ENCODE measurements at places on chromosomes 11 and 22.

DNA sequence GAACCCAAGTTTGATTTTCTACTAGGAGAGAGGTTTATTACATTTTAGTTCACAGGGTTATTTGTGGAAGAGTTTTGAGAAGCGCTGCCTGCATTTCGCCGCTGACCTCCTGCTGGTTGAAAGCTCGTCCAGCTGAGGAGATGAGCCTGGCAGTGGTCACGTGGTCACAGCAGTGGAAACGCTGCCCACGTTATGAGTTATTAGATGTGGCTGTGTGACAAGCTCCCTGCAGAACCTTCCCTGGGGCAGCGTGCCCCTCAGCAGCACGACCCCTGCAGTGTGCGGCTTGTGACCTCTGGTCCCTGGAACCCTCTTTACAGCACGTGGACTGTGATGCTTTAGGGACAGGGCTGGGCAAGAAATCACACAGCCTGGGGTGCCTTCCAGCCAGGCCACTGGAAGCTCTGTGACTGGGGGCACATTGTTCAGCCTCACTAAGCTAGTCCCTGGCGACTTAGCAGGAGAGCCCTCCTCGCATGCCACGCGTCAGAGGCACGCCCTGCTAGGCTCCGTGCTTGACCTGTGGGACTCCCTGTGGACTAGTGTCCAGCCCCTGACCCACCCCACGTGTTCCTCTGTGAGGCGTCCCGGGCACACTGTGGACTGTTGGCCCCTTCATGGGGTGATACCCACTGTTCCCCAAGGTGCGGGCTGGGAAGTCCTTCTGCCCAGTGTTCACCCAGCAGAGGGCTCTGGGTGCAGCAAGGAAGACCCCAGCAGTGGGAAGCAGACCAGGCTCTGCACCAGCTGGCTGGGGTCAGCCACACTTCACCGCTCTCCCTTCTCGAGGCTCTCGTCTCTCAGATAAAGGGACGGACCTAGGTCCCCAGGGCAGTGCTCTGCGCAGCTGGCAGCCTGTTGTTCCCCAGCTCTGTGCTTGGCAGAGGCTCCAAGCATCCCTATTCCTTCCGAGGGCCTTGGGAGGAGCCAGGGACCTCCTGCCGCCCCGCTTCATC is 349.5 kb downstream of the TBC1D22A start:
- DNase-seq = no peak

GRCh38 chr11:107593951-107594350 is 3.0 kb downstream of the ELMOD1 start:
- no peak for DNase-seq

GRCh38 chr11:49505231-49505630 is 296.8 kb upstream of the FOLH1 start:
- DNase-seq = no peak

DNA sequence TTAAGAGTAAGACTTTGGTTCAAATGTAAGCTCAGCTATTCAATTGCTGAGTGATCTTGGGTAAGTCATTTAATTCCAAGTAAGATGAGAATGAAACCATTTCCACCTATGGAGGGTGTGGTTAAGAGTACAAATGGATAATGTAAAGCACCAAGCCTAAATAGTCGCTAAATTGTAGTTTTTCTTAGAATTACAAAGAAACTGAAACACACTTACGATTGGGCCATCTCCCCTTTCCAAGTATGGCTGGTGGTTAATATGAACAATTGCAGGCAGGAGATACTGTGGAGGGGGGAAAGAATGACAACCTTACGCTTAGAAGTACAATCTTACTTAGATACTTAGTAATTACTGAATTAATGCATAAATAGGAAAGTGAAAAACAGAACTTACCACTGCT is 8.2 kb downstream of the DDX17 start:
- DNase-seq = no peak

DNA sequence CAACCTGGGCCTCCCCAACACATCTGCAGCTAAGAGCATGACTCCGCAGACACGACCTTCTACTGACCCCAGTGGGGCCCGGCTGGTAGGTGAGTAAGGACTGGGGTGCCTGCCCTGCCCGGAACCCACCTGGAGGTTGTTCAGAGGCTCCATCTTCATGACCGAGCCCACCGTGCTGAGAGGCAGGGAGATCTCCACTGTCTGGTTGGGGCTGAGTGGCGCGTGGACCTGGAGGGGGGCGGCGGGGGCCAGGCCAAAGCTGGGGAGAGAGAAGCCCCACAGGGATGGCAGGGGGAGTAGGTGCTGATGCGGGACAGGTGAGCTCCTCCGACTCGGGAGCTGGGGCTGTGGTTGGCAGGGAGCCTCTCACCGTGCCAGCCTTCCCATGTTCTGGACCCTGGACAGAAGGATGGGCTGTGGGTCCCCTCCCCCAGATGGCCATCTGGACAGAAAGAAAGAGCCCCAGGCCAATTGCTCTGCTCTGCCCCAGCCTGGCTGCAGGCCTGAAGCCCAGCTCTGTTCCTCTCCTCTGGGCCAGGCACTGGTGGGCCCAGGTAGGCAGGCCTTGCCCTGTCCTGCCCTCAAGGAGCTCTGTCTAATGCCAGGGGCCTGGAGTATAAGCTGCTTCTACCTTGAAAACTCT is 16.3 kb upstream of the RASL10A start:
- no peak for DNase-seq

- no peak for DNase-seq
Observed at GRCh38 chr22:28223826-28224225, 304.8 kb upstream of the PITPNB start.

GRCh38 chr22:49051491-49052022 is 776.1 kb downstream of the BRD1 start:
- DNase-seq = no peak

DNA sequence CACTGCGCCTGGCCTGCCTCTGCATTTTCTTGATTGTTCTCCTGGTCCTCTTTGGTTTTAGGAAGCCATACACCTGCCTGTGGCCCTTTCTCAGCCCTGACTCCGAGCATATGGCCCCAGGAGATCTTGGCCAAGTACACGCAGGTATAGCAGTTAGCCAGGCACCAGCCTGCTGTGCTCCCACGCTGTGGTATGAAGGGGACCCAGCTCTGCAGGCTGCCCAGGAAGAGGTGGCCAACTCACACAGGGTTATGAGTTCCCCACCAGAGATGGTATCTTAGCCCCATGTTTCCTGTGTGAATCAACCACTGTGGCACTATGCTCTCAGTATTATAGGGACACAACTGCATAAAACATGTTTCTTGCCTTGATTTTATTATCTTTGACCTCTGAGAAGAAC is 31.1 kb downstream of the SGSM3 start:
- DNase-seq = no peak

GRCh38 chr22:36077271-36077670 is 48.6 kb upstream of the RBFOX2 start:
- DNase-seq = peak; percentile 45

DNA sequence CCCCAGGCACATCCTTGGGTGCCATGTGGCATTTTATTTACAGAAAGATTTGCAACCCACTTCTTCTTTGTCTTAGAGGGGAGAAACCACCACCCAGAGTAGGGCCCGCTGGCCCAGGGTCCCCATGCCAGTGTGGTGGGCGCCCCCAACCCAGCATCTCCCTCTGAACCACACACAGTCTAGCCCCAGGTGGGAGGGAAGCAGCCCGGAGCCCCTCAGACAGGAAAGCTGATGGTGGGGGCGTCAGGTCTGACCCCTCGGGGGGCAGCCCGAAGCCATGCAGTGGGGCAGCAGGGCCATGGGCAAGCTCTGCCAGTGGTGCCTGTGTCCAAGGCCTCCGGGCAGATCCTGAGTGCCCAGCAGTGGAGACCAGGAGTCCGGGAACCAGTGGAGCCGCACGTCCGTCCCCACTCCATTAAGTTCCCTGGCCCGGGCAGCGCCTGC is 11.7 kb downstream of the TRPM5 start:
- no peak for DNase-seq

- no peak for DNase-seq
Observed at GRCh38 chr11:64007160-64007628, 21.0 kb downstream of the OTUB1 start.

DNA sequence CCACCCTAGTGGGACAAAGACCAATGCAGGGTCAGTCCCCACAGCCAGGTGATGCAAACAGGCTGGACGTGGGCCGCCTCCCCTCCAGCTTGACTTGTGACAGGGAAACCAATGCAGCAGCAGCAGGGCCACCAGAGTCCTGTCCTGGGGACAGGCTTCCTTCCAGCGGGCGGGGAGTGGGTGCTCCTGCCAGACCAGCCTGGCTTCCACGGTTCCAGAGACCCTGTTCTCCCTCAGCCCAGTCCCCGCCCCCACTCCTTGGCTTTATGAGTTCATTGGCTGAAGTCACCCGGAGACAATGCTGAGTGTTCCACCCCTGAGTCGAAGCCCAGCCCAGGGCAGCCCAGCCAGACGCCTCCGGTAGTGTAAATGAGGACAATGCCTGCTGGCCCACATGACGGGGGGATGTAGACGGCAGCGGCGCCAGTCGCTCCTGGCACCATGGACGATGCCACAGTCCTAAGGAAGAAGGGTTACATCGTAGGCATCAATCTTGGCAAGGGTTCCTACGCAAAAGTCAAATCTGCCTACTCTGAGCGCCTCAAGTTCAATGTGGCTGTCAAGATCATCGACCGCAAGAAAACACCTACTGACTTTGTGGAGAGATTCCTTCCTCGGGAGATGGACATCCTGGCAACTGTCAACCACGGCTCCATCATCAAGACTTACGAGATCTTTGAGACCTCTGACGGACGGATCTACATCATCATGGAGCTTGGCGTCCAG is at the start of gene TSSK2:
Gene TSSK2, plus strand, starts transcription at position 350 of the 726 bp plus-strand sequence. Its CDS starts 92 bp downstream, at position 442.
- no peak for DNase-seq

- DNase-seq = peak; percentile 71
Observed at GRCh38 chr11:48001438-48002021, 21.2 kb downstream of the PTPRJ start.

DNA sequence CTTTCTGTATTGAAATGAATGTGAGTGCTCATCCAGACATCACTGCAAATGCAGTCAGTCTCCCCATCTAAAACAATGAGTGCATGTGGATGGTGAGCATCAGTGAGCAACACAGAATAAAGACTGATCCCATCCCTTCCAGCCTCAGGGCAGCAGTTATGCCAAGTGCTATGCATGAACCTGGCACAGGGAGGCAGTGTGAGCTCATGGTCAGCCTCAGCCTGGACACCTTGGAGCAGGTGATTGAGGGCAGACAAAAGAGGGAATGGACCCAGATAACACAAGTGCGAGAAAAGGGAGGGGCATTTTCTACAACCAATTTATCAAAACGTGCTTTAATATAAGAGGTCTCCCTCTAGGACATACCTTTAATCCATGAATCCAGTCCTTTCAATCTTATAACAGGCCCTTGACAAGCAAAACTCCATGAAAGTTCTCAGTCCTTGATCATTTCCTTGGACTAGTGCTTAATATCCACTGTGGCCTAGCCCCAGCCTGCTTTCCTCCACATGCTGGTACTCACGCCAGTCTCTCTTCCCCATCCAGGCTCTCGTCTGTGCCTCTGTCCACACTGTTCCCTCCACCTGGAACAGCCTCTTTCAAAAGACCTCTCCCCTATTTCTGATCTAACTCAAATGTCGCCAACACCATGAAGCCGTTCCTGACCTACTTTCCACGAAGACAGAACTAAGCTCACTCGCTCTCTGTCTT is 50.5 kb upstream of the LRRC55 start:
- DNase-seq = no peak

DNA sequence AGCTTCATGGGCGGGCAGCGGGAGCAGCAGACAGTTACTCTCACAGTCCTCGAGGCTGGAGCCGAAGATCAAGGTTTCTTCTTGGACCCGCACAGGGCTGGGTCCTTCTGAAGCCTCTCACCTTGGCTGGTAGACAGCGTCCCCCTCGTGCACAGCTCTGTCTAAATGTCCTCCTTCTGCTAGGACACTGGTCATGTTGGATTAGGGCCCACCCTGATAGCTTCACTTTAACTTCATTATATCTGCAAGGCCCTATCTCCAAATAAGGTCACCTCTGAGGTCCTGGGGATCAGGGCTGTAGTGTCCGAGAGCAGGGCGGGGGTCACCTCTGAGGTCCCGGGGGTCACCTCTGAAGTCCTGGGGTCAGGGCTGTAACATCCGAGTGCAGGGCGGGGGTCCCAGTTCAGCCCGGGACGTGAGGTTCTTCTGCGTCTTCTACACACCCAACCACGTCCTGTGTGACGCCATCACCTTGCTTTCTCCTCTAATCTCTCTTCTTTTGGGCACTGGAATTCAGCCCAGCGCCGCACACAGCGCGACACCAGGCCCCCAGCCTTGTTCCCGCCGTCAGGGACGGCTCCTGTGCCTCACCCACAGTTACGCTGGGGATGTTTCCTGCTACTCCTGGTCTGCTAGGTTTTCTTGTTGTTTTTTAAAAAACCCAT is 34.1 kb upstream of the TOLLIP start:
- DNase-seq = no peak

GRCh38 chr22:37254209-37254866 is 10.3 kb upstream of the RAC2 start:
- DNase-seq = peak; percentile 36

- no peak for DNase-seq
Observed at GRCh38 chr11:75853971-75854370, 39.0 kb downstream of the UVRAG start.

GRCh38 chr11:120223793-120224192 is 13.0 kb downstream of the OAF start:
- no peak for DNase-seq

GRCh38 chr22:19942157-19943081 is 801 bp upstream of the TXNRD2 start:
- no peak for DNase-seq

DNA sequence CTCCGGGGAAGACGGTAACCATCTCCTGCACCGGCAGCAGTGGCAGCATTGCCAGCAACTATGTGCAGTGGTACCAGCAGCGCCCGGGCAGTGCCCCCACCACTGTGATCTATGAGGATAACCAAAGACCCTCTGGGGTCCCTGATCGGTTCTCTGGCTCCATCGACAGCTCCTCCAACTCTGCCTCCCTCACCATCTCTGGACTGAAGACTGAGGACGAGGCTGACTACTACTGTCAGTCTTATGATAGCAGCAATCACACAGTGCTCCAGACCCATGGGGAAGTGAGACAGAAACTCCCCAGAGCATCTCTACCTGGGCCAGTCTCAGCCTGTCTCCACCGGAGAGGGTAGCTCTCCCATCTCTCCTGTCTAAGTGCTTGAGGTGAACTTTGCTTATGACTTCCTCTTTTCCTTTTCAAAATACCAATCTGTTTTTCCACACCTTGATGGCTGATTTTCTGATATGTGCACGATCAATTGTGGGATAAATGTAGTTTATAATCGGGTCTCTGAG is 48.5 kb upstream of the VPREB1 start:
- no peak for DNase-seq

GRCh38 chr11:86129740-86130540 is 61.1 kb upstream of the PICALM start:
- DNase-seq = no peak

- no peak for DNase-seq
Observed at GRCh38 chr11:86151174-86152005, 82.5 kb upstream of the PICALM start.

- peak; percentile 87 for DNase-seq
Observed at GRCh38 chr11:80103142-80103859, 662.5 kb upstream of the TENM4 start.

All from skeletal muscle cell (primary cell).